CD4-positive, alpha-beta memory T cell (primary cell): ENCODE measurements at places on chromosomes 2 and 18. TPM values are rescaled to one million over a fixed set of nuclear protein-coding genes. Genes with fewer than 3 reads are reported as not detected.

DLGAP1 gene
- 0.71 TPM for polyA plus RNA-seq

UBE2E3 gene
- 55.0 TPM for polyA plus RNA-seq

UGT1A4 gene
- not detected for polyA plus RNA-seq

CAD gene
- polyA plus RNA-seq: 24.1 TPM

KCNE4 gene
- polyA plus RNA-seq: not detected

ANKRD62 gene
- polyA plus RNA-seq: not detected

NEU2 gene
- not detected for polyA plus RNA-seq

ALK gene
- not detected for polyA plus RNA-seq

CDKL4 gene
- polyA plus RNA-seq: not detected

MAP3K19 gene
- not detected for polyA plus RNA-seq

TAF4B gene
- polyA plus RNA-seq: 6.8 TPM

HAUS1 gene
- polyA plus RNA-seq: 39.6 TPM

ANKRD30B gene
- not detected for polyA plus RNA-seq

TEX44 gene
- not detected for polyA plus RNA-seq

CCDC68 gene
- not detected for polyA plus RNA-seq

TNS1 gene
- not detected for polyA plus RNA-seq

WDCP gene
- 5.1 TPM for polyA plus RNA-seq

CRYBA2 gene
- not detected for polyA plus RNA-seq

GAL3ST2 gene
- polyA plus RNA-seq: 0.14 TPM

ABCB11 gene
- polyA plus RNA-seq: not detected

SOX11 gene
- polyA plus RNA-seq: not detected

LYPD6 gene
- not detected for polyA plus RNA-seq

TMEM163 gene
- not detected for polyA plus RNA-seq

KRTCAP3 gene
- polyA plus RNA-seq: 1.8 TPM

SERPINB10 gene
- not detected for polyA plus RNA-seq

DOK6 gene
- 0.04 TPM for polyA plus RNA-seq

HOXD8 gene
- polyA plus RNA-seq: not detected

ZNF512 gene
- 36.8 TPM for polyA plus RNA-seq

ERCC3 gene
- 29.3 TPM for polyA plus RNA-seq

PIEZO2 gene
- polyA plus RNA-seq: not detected

POMC gene
- 5.5 TPM for polyA plus RNA-seq

CFAP221 gene
- polyA plus RNA-seq: not detected

TCF23 gene
- polyA plus RNA-seq: not detected

GKN2 gene
- not detected for polyA plus RNA-seq

EPHA4 gene
- 29.0 TPM for polyA plus RNA-seq

RAX gene
- polyA plus RNA-seq: not detected

SPC25 gene
- polyA plus RNA-seq: not detected

TMEM200C gene
- not detected for polyA plus RNA-seq

MOGAT1 gene
- not detected for polyA plus RNA-seq
